ENCODE measurements at places on chromosomes 1 and 21. TPM values are rescaled to one million over a fixed set of nuclear protein-coding genes. Genes with fewer than 3 reads are reported as not detected.
A peak's percentile ranks its signal among the peaks of the same experiment; 100 is the strongest.

DNA sequence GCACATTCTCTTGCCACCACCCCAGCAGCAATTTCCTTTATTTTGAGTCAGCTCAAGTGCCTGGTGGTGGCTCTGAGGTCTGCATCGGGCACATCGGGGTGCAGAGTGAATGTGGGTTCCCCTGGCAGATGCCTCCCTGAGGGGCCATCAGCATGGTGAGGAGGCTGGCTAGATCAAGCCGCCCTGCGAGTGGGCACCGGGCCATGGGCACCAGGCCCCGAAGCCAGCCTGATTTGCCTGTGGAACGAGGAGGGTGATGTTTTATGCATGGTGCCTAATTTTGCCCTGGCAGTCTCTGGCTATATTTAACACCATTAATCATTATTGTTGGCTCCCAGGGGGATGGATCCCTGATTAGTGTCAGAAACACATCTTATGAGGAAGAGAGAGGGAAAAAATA is 36.3 kb downstream of the ACTL8 start:
- no peak overlapping the region for H3K4me3 ChIP-seq
- no peaks in the 10 kb centered on the region for H3K36me3 ChIP-seq
- no peak overlapping the region for H3K27ac ChIP-seq
- DNase-seq = no peak

GRCh38 chr1:119080586-119080985 is 59.9 kb downstream of the WARS2 start:
- no peak overlapping the region for H3K4me3 ChIP-seq
- no peaks in the 10 kb centered on the region for H3K27me3 ChIP-seq
- peaks cover 2% of the 10 kb centered on the region for H3K36me3 ChIP-seq
- no peak for DNase-seq
- no peaks in the 10 kb centered on the region for H3K4me1 ChIP-seq

The ERO1B gene
- 1.5 TPM for total RNA-seq

GRCh38 chr1:58767143-58767542 is 16.7 kb downstream of the JUN start:
- H3K27ac ChIP-seq = no peak overlapping the region
- peaks cover 4% of the 10 kb centered on the region for H3K27me3 ChIP-seq
- H3K4me3 ChIP-seq = no peak overlapping the region
- no peaks in the 10 kb centered on the region for H3K36me3 ChIP-seq

- H3K27ac ChIP-seq = no peak overlapping the region
- no peaks in the 10 kb centered on the region for H3K4me1 ChIP-seq
- no peak overlapping the region for H3K4me3 ChIP-seq
- H3K36me3 ChIP-seq = no peaks in the 10 kb centered on the region
Measured at GRCh38 chr21:36545776-36546511, 66.0 kb upstream of the CLDN14 start.

The CFAP45 gene
- total RNA-seq = 1.5 TPM

The KCND3 gene
- not detected for total RNA-seq

GRCh38 chr1:55107101-55107500 is 67.8 kb downstream of the PCSK9 start:
- H3K4me3 ChIP-seq = no peak overlapping the region
- no peaks in the 10 kb centered on the region for H3K27me3 ChIP-seq
- no peaks in the 10 kb centered on the region for H3K4me1 ChIP-seq

The PRELP gene
- total RNA-seq = not detected

- H3K27ac ChIP-seq = peak overlapping the region; percentile 52
- peak overlapping the region; percentile 94 for H3K4me3 ChIP-seq
- H3K4me1 ChIP-seq = peaks cover 37% of the 10 kb centered on the region
- no peak for DNase-seq
- no peaks in the 10 kb centered on the region for H3K27me3 ChIP-seq
Measured at GRCh38 chr1:150971583-150972416, 2.8 kb downstream of the CERS2 start.

The RNU1-2 gene
- 1,962 TPM for total RNA-seq

DNA sequence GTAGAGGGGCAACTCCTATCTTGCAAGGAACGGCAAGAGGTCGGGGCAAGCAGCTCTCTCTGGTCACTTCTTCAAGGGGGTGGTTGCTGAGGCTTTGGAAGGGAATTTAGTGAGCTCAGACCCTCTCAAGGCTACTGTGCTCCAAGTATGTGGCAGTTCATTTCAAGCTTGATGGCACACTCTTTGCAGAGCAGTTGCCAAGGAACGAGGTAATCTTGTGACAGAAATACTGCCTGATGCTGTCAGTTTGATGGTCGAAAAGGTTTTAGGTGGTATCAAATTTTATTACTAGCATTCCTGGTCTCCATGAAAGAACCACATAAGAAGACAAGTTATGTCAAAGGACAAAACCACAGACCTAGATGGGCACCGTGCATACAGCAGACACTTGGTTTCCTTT is 13.1 kb downstream of the CFAP298 start:
- H3K36me3 ChIP-seq = peaks cover 25% of the 10 kb centered on the region
- H3K4me1 ChIP-seq = peaks cover 6% of the 10 kb centered on the region
- H3K4me3 ChIP-seq = no peak overlapping the region

- peaks cover 19% of the 10 kb centered on the region for H3K27me3 ChIP-seq
- no peaks in the 10 kb centered on the region for H3K36me3 ChIP-seq
- H3K4me3 ChIP-seq = no peak overlapping the region
- peaks cover 6% of the 10 kb centered on the region for H3K4me1 ChIP-seq
- DNase-seq = no peak
Measured at GRCh38 chr1:94597701-94598100, 56.1 kb upstream of the F3 start.

GRCh38 chr1:29521811-29522580 is 285.7 kb downstream of the PTPRU start:
- no peak for DNase-seq
- H3K4me3 ChIP-seq = no peak overlapping the region
- no peak overlapping the region for H3K27ac ChIP-seq

- peaks cover 45% of the 10 kb centered on the region for H3K36me3 ChIP-seq
- H3K4me1 ChIP-seq = peaks cover 32% of the 10 kb centered on the region
- H3K27me3 ChIP-seq = no peaks in the 10 kb centered on the region
- no peak for DNase-seq
- no peak overlapping the region for H3K27ac ChIP-seq
Measured at GRCh38 chr1:241635556-241636152, 4.5 kb downstream of the CHML start.

- no peaks in the 10 kb centered on the region for H3K4me1 ChIP-seq
- no peaks in the 10 kb centered on the region for H3K27me3 ChIP-seq
- DNase-seq = no peak
- H3K27ac ChIP-seq = no peak overlapping the region
Measured at GRCh38 chr21:15703932-15704331, 25.9 kb upstream of the USP25 start.

- no peaks in the 10 kb centered on the region for H3K27me3 ChIP-seq
- H3K4me1 ChIP-seq = peaks cover 20% of the 10 kb centered on the region
- no peak overlapping the region for H3K4me3 ChIP-seq
- H3K27ac ChIP-seq = no peak overlapping the region
- H3K36me3 ChIP-seq = peaks cover 49% of the 10 kb centered on the region
- no peak for DNase-seq
Measured at GRCh38 chr1:89877756-89878155, 56.9 kb downstream of the LRRC8D start.

GRCh38 chr1:224433041-224433691 is 1.4 kb downstream of the WDR26 start:
- peak overlapping the region; percentile 87 for H3K27ac ChIP-seq
- H3K4me1 ChIP-seq = peaks cover 41% of the 10 kb centered on the region
- H3K4me3 ChIP-seq = peak overlapping the region; percentile 87
- H3K36me3 ChIP-seq = peaks cover 39% of the 10 kb centered on the region

The PRDM16 gene
- not detected for total RNA-seq

The DYRK3 gene
- total RNA-seq = 16.5 TPM

DNA sequence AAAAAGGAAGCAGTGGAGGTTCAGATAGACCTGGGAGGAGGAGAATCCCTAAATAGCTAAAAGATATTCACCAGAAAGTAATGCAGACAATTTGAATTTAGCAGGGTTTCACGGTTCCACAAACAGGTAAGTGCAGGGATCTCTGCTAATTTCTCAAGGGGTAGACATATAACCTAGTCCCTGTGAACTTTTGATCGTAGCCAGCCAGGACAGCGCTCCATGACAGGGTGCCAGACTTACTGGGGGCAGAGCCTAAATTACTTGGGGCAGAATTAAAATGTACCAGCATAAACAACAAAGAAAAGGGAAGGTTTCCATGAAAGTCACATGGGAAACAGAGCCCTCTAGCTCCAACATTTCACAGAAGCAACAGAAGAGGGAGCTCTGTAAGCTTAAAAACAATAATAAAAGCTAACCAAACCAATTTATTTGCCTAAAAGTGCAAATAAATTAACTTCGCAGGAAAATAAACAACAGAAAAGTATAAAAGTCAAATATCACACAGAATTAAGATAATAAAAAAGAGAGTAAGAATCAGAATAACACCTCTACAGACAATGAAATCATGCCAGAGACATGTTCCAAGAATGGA is 198.3 kb downstream of the DUSP10 start:
- DNase-seq = no peak
- peaks cover 20% of the 10 kb centered on the region for H3K27me3 ChIP-seq
- no peaks in the 10 kb centered on the region for H3K36me3 ChIP-seq
- H3K4me3 ChIP-seq = no peak overlapping the region
- H3K27ac ChIP-seq = no peak overlapping the region
- no peaks in the 10 kb centered on the region for H3K4me1 ChIP-seq

- H3K4me1 ChIP-seq = peaks cover 4% of the 10 kb centered on the region
- no peak overlapping the region for H3K4me3 ChIP-seq
Measured at GRCh38 chr1:87765681-87766070, 437.0 kb downstream of the LMO4 start.

DNA sequence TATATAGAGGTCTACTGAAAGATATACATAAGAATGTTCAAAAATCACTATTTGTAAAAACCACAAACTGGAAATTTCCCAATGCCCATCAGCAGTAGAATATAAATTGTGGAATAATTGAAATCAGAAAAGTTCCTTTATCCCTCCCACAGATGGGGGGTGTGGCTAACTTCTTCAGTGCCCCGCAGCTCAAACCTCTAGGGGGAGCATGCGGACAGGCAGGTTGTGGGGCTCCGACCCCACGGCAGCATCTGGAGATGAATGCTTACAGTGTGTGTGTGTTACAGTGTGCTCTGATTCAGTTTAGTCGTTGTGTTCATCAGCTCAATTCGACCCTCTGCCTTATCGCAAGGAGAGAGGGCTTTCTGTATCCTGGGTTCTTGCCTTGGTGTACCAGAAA is 262.1 kb upstream of the LRRC7 start:
- H3K27me3 ChIP-seq = no peaks in the 10 kb centered on the region
- H3K4me1 ChIP-seq = no peaks in the 10 kb centered on the region
- H3K27ac ChIP-seq = no peak overlapping the region
- DNase-seq = no peak
- H3K4me3 ChIP-seq = no peak overlapping the region

The CLCA4 gene
- not detected for total RNA-seq

- peaks cover 64% of the 10 kb centered on the region for H3K4me1 ChIP-seq
- peak; percentile 99 for DNase-seq
- no peaks in the 10 kb centered on the region for H3K27me3 ChIP-seq
- peak overlapping the region; percentile 96 for H3K4me3 ChIP-seq
- H3K36me3 ChIP-seq = peaks cover 8% of the 10 kb centered on the region
Measured at GRCh38 chr1:109620841-109621286, 1.2 kb downstream of the AMPD2 start.

The CFHR5 gene
- not detected for total RNA-seq

The WDR64 gene
- not detected for total RNA-seq

DNA sequence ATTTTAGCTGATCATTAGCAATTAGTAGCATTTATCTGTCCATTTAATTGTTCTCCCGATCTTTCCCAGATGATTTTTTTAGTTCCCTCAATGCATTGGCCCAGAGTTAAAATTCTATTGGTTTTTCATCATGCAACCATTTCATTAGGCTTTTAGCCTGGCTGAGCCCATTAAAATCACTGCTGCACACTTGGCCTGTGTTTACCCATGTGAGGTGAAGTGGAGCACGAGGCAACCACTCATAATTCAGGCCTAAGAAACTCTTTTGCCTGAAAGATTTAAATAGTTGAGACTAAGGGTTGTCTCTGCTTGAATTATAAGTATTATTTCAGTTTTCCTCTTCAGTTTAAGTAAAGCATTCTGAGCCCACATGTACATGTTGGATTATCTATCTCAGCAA is 889.0 kb upstream of the ADGRL4 start:
- no peaks in the 10 kb centered on the region for H3K36me3 ChIP-seq
- DNase-seq = no peak
- no peak overlapping the region for H3K27ac ChIP-seq

GRCh38 chr1:64231153-64231552 is 27.7 kb downstream of the UBE2U start:
- no peak overlapping the region for H3K27ac ChIP-seq
- no peak overlapping the region for H3K4me3 ChIP-seq
- H3K4me1 ChIP-seq = no peaks in the 10 kb centered on the region
- DNase-seq = no peak
- H3K27me3 ChIP-seq = peaks cover 27% of the 10 kb centered on the region
- no peaks in the 10 kb centered on the region for H3K36me3 ChIP-seq

GRCh38 chr1:17618558-17619247 is 79.2 kb downstream of the ARHGEF10L start:
- no peak overlapping the region for H3K4me3 ChIP-seq
- H3K36me3 ChIP-seq = no peaks in the 10 kb centered on the region
- no peaks in the 10 kb centered on the region for H3K4me1 ChIP-seq
- no peak overlapping the region for H3K27ac ChIP-seq

The OR2T29 gene
- total RNA-seq = not detected

GRCh38 chr1:231040800-231041718 is 1.0 kb upstream of the FAM89A start:
- peaks cover 29% of the 10 kb centered on the region for H3K4me1 ChIP-seq
- peaks cover 6% of the 10 kb centered on the region for H3K36me3 ChIP-seq
- H3K27ac ChIP-seq = peak overlapping the region; percentile 1

DNA sequence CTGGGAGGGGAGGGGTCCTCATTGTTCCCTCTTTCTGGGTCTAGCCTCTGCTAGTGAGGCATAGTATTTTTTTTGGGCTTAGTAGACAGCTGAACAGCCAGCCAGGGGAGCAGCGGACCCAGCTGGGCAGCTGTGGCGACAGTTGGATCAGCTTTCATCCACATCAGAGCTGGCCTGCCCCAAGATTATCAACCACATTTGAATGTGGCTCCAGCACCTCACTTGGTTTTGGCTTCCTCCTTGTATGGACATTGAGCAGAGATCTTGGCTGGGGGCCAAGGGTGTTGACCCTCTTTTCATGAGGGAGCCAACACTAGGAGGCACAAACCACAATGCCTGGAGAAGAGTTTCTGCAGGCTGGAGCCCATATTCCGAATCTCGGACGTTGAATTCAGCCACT is 25.0 kb downstream of the WNT4 start:
- H3K27me3 ChIP-seq = no peaks in the 10 kb centered on the region
- peaks cover 18% of the 10 kb centered on the region for H3K36me3 ChIP-seq
- peak overlapping the region; percentile 23 for H3K27ac ChIP-seq
- DNase-seq = no peak
- peaks cover 2% of the 10 kb centered on the region for H3K4me1 ChIP-seq

DNA sequence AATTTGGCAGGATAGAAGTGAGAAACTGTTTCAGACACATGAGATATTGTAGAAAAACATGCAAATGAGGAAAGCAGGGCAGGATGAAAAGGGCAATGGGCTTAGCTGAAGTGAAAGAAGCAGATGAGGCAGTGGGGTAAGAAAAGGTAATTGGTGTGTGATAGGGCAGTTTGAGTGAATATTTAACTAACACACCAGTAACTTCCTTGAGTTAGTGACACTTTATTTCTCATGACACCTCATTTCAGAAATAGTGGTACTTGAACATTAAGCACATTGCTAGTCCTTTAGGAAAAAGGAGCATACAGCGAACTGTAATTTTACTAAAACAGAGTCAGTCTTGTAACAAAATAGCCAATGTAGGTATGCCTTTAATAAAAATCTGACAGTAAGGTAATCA is 415.0 kb downstream of the DPYD start:
- no peak overlapping the region for H3K27ac ChIP-seq
- DNase-seq = no peak
- peaks cover 13% of the 10 kb centered on the region for H3K36me3 ChIP-seq

Data from activated CD4-positive, alpha-beta T cell treated with anti-CD3 and anti-CD28 coated beads, Interleukin-2, amount 10 ng/mL, durations not matched to agents 24 days and 14 days (primary cell).